ENCODE measurements at places on chromosomes 2 and 18.

GRCh38 chr2:148645539-148646230 is 1.1 kb downstream of the EPC2 start:
- peak; percentile 92 for DNase-seq

DNA sequence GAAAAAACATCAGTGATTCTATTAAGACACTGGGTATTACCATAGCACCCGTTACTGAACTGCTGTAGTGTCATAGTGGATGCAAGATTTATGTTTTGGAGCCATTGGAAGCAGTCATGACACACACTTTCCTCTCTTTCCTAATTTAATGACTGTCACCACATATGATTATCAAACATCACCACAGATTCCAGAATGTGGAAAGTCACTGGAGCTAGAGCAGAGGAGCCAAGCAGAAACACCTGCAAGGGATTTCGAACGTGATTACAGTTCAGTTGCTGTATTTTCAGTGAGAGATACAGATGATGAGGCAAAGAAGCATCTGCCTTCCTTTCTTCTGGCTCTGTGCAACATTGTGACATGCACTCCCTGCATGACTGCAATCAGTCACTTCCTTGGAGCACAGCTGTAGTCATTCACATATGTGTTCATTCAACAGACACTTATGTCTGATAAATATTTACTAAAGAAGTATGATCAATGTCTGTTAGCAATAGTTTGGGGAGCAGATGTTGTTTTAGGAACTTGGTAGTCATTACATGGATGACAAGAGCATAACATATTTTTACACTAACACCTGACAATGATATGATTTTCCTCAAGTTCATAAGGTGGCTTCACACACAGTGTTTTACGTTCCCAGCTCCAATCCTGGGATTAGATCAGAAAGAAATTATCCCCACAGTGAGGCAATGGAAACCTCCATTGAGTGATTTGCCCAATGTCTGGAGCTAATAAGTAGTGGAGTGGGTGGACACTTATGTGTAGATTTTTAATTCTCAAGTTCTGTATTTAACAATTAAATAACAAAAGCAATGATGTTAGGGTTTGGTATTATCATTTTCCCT is 416.6 kb downstream of the PLCL1 start:
- no peak for DNase-seq

- DNase-seq = peak; percentile 17
These were observed 207.2 kb upstream of the TCF4 start for GRCh38 chr18:55795101-55795669.

- no peak for DNase-seq
These were observed 20.1 kb downstream of the SH3RF3 start for GRCh38 chr2:109148991-109149645.

GRCh38 chr2:58089081-58089480 is 42.5 kb downstream of the VRK2 start:
- DNase-seq = peak; percentile 37

DNA sequence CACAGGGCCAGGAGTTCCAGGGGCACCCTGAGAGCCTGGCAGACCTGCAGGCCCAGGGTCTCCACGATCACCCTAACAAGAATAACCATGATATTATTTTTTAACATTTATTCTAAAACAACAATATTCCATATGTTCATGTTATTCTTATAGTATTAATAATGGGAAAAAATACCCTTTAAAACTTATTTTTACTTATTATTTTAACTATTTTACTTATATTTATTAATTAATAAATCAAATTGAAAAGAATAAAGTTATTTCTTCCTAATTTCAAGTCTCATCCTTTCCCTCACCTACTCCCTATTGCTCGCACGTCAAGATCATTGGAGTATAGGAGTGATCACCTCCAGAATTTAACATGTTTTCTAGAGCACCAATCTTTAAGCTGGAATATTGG is 71.7 kb downstream of the COL3A1 start:
- DNase-seq = no peak

GRCh38 chr2:72439892-72440291 is 292.2 kb upstream of the CYP26B1 start:
- no peak for DNase-seq

- DNase-seq = no peak
These were observed 31.9 kb upstream of the SOCS6 start for GRCh38 chr18:70256994-70257393.

DNA sequence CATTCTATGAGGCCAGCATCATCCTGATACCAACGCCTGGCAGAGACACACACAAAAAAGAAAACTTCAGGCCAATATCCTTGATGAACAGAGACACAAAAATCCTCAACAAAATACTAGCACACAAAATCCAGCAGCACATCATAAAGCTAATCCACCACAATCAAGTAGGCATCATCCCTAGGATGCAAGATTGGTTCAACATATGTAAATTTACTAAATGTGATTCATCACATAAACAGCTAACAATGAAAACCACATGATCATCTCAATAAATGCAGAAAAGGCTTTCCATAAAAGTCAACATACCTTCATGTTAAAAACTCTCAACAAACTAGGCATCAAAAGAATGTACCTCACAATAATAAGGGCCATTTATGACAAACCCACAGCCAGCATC is 65.3 kb downstream of the WDPCP start:
- peak; percentile 4 for DNase-seq

GRCh38 chr18:72372076-72372475 is 172.1 kb downstream of the CBLN2 start:
- DNase-seq = no peak

DNA sequence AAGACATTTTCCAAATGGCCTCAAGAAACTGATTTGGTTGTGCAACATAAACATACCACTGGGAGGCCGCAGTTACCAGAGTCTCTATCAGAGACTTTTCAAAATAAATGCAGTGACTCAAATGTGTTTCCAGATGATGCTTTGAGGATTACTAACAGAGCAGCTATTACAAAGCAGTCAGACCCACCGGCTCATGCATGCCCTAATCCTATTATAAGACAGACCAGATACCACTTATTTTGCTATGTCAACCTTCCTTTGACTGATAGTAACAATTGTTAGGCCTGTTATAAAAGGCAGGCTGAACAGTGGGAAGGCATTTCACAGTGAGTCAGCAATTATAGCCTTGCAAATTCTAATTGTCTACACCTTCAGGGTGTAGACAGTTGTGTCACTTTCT is 217.7 kb downstream of the LRRTM1 start:
- peak; percentile 94 for DNase-seq

GRCh38 chr2:44347526-44347925 is 13.8 kb downstream of the PREPL start:
- DNase-seq = no peak

DNA sequence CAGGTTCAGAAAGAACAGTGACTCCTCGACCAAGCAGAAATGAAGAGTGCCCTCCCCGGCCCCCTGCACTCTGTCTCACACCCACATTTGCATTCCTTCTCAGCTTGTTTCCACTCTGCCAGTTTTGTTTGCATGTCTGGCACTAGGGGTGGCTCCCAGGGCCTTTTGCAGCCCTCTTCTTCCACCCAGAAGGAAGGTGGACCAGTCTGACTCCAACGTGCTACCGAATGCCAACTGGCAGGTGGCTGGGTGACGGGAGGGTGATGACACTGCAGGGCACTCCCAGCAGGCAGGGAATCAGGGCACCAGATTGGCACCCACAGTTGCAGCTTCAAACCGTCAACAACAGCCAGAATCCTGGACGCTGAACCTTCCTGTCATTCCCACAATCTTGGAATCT is 371.1 kb downstream of the TXNL1 start:
- no peak for DNase-seq

- DNase-seq = no peak
These were observed 469.3 kb upstream of the MEX3C start for GRCh38 chr18:51666763-51667191.

DNA sequence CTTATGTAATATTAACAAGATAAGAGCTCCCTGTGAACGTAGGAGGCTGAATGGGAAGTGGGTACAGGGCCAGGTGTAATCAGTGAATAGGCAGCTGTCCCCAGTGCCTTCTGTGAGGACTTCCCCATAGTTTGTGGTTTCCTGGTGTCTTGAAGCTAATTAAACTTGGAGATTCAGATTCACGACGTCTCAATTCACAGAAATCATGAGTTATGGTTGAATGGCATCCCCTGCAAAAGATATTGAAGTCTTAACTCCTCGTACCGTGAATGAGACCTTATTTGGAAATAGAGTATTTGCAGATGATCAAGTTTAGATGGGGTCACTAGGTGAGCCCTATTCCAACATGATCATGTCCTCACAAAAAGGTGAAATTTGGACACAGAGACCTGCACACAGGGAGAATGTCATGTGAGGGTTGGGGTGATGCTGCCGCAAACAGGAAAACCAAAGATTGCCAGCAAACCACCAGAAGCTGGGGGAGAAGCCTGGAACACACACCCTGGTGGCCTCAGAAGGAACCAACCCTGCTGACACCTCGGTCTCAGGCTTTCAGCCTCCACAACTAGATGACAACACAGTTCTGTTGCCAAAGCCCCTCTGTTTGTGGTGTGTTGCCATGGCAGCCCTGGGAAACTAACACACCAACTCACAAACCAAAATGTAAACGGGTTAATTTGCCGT is 13.2 kb downstream of the ARL4C start:
- no peak for DNase-seq

GRCh38 chr18:51257150-51257549 is 59.7 kb upstream of the MEX3C start:
- no peak for DNase-seq
